ENCODE measurements at places on chromosomes 7 and 10. TPM values are rescaled to one million over a fixed set of nuclear protein-coding genes. Genes with fewer than 3 reads are reported as not detected.

The TRPV5 gene
- not detected for total RNA-seq

The AKR1C8 gene
- total RNA-seq, result not detected

The RNF148 gene
- 1.3 TPM for total RNA-seq

The CCL24 gene
- total RNA-seq, result not detected

The CRYGN gene
- 0.58 TPM for total RNA-seq

The DOCK4 gene
- 29.5 TPM for total RNA-seq

The HABP2 gene
- total RNA-seq, result not detected

The PDK4 gene
- total RNA-seq, result 0.29 TPM

The NRCAM gene
- total RNA-seq, result 0.50 TPM

The SRGN gene
- 25.8 TPM for total RNA-seq

The SFTPA1 gene
- total RNA-seq, result not detected

The CALML3 gene
- not detected for total RNA-seq

The ATG9B gene
- under 0.01 TPM for total RNA-seq

The CNTNAP2 gene
- total RNA-seq, result 0.15 TPM

The EPDR1 gene
- 19.5 TPM for total RNA-seq

The CFTR gene
- not detected for total RNA-seq

The NUB1 gene
- 52.1 TPM for total RNA-seq

The MBL2 gene
- total RNA-seq, result not detected

The SPDYE6 gene
- total RNA-seq, result 0.15 TPM

The PALD1 gene
- 0.66 TPM for total RNA-seq

The TMEM229A gene
- not detected for total RNA-seq

The LRIT1 gene
- not detected for total RNA-seq

The MRLN gene
- total RNA-seq, result not detected

The STN1 gene
- 46.3 TPM for total RNA-seq

The OIT3 gene
- 0.17 TPM for total RNA-seq

The DNAH11 gene
- under 0.01 TPM for total RNA-seq

The PDIA4 gene
- 315 TPM for total RNA-seq

The CACNA2D1 gene
- 54.1 TPM for total RNA-seq

The GBX1 gene
- total RNA-seq, result not detected

The CFAP46 gene
- total RNA-seq, result 1.5 TPM

The FRMPD2 gene
- not detected for total RNA-seq

The SPDYE9 gene
- under 0.01 TPM for total RNA-seq

The PTPN20 gene
- 0.33 TPM for total RNA-seq

The FAM25C gene
- total RNA-seq, result not detected

The MEOX2 gene
- total RNA-seq, result 0.83 TPM

The OTUD1 gene
- 5.3 TPM for total RNA-seq

The GFRA1 gene
- total RNA-seq, result 0.15 TPM

The YKT6 gene
- 93.5 TPM for total RNA-seq

The CYP26C1 gene
- total RNA-seq, result not detected

The OGDHL gene
- 0.29 TPM for total RNA-seq

The RGR gene
- total RNA-seq, result not detected

The HERC4 gene
- total RNA-seq, result 119 TPM

The CCDC172 gene
- total RNA-seq, result not detected

Data from smooth muscle cell of trachea (primary cell).